SK-N-SH treated with all-trans-retinoic acid at 6 μM for 48 hours (cell line): ENCODE measurements at places on chromosomes 1 and 21.

DNA sequence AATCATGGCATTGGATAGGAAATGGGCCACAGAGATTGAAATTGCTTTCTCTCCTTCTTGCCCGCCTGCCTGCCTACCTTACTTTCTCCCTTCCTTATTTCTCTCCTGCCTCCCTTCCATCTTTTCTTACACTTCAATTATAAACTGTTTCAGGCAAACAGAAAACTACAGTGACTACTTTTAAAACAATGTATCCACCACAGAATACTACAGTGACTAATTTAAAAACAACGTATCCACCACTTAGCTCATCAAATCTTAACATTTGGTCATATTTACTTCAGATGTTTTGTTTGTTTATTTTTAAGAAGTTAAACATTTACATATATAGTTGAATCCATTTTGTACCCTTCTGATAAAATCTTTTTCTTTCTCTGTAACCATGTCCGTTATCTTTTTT lies 54.4 kb downstream of the SNRPE start:
- ATAC-seq, result peak; percentile 66; the same call in 2 of the 3 replicates

DNA sequence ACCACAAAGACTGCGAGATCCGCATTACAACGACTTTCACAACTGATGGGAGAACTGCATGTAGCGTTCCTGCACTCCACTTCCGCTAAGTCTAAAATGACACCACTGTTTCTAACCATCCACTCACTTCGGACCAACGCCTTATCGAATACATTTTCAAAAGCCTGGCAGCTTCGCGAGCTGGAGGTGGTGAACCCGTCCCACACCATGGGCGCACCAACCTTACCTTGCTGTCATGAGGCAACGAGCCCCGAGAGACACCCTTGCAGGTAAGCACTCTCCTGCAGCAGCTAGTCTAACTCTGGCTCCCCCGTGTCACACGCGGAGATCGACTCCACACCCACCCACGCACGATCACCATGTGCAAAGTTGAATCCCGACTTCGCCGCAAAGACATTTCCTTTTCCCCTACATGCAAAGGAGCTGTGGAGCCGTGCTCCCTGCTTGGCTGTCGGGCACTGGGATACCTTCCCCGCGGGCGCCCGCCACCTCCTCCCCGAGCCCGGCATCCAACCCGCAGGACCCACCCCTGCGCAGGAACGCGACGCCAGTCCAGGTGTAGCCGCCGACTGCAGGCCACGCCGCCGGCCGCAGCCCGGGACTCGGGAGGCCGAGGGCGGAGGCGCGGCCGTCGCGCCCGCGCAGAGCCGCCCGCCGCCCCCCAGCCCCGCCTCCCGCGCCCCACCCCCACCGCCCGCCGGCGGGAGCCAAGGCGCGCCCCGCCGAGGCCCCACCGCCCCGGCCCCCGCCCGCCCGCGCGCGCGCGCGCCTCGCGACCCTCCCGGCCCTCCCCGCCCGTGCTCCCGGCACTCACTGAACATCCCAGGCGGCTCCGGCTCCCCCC lies 629 bp downstream of the TAF5L start:
- peak; percentile 34 for ATAC-seq

DNA sequence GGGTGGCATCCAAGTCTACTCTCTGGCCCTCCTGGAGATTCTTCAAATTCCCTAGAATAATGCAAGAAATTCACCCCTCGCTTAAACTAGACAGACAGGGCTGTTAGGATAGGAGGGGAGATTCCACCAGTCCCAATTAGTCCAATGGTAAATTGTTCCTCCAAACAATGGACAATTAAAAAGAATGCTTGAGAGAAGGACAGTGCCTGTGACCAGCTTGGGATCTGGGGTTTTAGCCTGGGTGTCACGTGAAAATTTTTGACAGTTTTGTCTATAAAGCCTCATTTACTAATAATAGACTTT lies 177.7 kb upstream of the RAB4A start:
- ATAC-seq, result no peak

DNA sequence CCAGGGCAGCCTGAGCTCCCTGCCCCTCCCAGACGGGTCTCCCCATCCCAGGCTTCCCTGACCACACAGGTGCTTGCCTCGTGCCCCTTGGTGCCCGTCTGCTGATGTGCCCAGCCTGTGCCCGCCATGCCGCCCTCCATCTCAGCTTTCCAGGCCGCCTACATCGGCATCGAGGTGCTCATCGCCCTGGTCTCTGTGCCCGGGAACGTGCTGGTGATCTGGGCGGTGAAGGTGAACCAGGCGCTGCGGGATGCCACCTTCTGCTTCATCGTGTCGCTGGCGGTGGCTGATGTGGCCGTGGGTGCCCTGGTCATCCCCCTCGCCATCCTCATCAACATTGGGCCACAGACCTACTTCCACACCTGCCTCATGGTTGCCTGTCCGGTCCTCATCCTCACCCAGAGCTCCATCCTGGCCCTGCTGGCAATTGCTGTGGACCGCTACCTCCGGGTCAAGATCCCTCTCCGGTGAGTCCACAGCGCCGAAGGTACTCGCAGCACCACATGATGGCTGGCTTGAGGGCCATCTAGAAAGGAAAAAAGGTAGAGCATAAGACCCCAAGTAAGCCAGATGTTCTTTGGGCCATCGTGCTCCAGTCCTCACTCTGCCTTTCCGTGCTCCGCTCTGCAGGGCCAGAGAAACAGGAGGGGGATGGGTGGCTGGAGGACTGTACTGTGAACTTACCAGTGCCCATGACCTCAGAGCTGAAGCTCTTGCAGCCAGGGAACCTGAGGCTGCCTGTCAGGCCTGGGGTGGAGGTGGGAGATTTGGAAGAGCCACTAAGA lies 1.4 kb downstream of the ADORA1 start:
- ATAC-seq, result no peak

GRCh38 chr1:215282557-215282956 lies 200.0 kb downstream of the KCNK2 start:
- peak; percentile 85 for ATAC-seq

DNA sequence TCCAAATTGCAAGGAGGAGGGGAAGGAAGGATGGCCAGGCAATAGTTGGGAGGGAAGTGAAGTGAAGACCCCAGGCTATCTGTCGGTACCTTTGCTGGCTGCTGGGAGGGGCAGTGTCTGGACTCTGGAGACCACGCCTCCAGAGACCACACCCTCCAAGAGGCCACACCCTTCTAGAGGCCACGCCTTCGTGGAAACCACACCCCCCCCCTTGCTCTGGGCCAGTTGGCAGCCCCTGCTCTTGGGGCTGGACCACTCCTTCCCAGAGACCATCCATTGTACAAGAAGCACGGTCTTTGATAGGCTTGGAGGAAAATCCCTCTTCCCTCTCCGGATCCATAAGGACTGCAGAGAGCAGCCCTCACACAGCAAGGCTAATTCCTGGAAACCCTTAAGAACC lies 73.1 kb downstream of the RYR2 start:
- no peak for ATAC-seq

GRCh38 chr1:85411567-85412305 lies 53.2 kb downstream of the DDAH1 start:
- no peak; the same call in 2 of the 3 replicates for ATAC-seq

GRCh38 chr1:3611170-3612019 lies at the start of gene MEGF6:
MEGF6 (minus strand) TSS chr1:3611508; CDS start chr1:3611268, 240 bp downstream.
- ATAC-seq, result peak; percentile 75

DNA sequence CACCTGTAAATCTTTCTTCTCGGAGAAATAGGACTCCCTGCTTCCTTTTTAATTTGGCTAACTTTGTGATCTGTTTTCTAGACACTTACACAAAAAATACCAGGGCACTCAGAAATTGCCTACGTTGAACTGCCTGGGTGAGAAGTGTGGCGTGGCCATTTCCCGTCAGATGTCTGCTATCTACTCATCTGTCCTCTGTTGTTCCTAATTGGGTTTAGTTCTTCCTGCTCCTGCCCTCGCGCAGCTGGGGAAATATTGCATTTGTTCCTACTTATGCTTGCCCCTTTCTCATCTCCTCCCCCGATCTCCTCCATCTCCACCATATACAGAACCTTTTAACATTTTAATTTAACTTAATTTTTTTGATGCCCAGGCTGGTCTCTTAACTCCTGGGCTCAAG lies 55.1 kb downstream of the CD58 start:
- no peak; the same call in 2 of the 3 replicates for ATAC-seq
